WERI-Rb-1 (cell line): ENCODE measurements at places on chromosomes 16 and 17.

DNA sequence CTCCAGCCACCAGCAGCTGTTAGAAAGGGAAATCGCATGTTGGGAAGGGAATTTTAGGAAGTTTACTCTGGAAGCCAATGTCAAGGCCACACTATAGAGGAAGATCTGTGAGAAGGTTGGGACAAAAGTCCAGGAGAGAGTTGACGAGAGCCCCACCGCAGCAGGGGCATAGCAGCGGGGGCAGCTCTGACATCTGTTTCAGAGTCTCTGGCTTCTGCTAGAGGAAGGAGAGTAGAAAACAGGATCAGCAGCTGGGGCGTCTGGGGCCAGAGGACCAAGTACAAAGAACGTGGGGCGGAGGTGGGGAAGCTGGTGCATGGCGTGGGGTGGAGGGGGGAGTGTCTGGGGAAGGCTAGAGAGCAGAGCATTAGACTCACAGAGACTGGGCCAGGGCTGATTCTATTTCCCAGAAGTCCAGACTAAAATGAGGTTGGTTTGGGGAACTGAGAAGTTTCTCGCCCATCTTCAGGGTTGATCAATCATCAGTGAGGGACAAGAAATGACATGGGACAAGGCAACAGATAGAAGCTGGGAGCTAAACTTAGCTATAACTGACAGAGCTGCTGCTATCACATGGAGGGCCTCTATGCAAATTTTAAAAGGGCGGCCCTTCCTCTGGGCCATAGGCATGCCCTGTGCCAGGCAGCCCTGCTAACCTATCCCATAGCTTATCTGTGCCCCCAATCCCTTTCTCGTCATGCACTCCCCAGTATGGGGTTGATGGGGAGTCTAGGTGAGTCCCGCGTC lies 1.2 kb downstream of the RABEP2 start:
- DNase-seq, result peak; percentile 53

GRCh38 chr16:71407731-71408130 lies 34.1 kb downstream of the TLE7 start:
- DNase-seq, result no peak

GRCh38 chr17:6502142-6502541 lies 54.2 kb downstream of the PITPNM3 start:
- no peak for DNase-seq

DNA sequence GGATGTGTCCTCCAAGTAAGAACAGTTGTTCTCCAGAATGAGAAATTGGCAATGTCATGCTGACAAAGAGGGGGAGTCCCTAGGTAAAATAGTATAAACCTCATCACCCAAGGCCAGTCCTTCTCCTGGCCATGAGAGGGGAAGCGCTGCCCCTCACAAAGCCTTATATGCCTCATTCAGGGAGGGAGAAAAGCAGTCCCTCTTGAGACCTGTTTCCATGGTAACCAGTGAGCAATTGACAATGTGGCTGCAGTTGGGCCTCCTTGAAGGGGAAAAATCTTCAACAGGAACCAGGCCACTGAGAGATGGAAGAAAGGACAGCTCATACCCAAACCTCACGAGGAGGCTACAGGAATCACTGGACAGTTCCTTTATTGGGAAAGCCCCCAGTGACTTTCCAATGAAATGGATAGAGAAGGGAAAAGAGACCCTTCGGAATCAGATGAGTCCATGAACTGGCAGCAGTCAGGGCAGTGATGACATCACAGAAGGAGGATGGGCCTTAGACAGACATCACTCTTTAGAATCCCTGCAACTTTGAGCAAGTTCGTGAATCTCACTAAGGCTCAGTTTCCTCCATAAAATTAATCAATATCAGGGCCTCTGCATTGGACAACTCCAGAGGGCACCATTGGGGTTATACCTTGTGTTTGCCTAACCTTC lies 275.7 kb downstream of the TOX3 start:
- no peak for DNase-seq

GRCh38 chr17:64406321-64407200 lies 15.9 kb upstream of the PECAM1 start:
- DNase-seq, result no peak

DNA sequence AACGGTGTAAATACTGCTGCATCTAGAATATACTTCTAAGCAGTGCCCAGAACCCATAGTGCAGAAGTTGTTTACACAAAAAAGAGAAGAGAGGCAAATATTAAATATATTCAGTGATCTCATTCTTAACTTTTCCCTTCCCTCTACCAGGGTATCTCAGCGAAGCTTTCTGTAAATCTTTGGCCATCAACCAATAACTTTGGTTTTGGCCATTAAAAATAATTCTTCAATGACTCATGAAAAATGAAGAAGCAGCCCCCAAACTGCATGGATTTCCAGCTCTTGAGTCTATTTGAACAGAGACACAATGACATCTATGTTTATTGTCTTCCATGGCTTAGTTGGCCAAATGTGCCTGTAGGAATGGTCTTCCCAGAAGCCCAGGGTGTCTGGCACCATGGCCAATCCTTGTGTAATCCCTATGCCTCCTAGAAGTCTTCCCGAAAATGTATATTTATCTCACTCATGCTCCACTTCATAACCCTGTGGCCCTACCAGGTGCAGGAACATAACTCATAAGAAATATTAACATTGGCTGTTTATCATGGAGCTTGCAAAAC lies 646.6 kb downstream of the TOX3 start:
- no peak for DNase-seq

GRCh38 chr17:10198509-10199249 lies at the start of gene GAS7:
GAS7 (minus strand) TSS chr17:10198606.
- peak; percentile 68 for DNase-seq

DNA sequence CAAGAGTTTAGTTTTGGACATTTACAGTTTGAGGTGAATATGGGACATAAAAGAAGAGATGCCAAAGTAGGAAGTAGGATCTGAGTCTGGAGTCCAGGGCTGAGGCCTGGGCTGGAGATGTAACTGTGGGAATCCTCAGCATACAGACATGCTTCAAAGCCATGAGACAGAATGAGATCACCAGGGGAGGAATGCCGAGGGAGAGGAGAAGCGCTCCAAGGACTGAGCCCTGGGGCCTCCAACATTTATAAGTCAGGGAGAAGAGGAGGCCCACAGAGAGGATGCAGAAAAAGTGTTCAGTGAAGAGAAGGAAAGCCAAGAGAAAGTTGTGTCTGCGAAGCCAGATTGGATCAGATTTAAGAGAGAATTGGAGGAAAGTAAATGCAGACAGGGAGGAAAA lies 277.5 kb upstream of the MYOCD start:
- no peak for DNase-seq

DNA sequence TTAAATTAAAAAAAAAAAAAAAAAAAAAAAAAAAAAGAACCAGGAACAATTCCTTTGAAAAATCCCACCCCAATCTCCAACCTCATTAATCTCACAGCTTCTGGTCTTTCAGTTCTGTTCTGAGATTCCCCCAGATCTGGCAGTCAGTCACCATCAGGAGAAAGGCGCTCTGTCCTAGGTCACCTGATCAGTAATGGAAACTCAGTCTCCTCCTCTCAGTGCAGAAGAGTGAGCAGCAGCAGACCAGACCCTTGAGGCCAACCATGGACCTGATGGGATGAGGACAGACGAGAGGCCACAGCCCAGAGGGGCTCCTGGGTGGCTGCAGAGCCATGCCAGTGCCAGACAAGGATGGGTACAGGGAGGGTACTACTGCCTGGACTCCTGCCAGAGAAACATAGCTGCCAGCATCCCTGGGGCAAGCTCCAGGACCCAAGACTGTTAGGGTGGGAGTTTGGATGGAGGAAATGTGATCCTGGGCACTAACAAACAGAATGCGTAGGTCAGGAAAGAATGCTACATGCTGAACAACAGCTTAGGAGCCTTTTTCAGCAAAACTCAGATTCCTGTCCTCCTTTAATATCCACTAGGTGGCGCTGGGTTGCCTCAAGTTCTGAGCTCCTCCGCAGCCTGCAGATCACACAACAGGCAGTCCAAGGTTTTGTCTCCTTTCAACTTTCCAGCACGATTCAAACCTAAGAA lies 28.7 kb downstream of the MPG start:
- DNase-seq, result peak; percentile 55

DNA sequence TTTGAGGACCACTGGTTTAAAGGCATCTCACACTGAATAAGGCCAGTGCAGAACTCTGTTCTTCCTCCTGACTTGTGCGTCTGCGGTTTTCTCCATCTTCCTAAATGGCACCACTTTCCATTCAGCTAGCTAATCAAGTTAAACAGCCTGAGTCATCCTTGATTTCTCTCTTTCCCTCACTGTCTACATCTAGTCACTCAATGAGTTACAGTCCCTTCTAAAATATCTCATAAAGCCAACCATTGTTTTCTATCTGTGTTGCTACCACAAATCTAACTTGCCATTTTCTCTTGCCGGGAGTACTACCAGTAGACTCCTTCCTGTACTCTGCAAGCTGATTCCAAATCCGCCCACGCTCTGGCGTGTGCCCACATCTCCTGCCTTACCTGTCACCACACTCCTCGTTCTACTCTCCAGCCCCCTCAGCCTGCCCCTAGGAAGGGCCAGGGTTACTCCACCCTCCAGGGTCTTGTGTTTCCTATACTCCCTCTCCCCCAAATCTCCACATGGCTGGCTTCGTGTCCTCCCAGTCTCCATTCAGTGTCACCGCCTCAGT lies 324.5 kb downstream of the SNX29 start:
- DNase-seq, result no peak

- no peak for DNase-seq
Observed at GRCh38 chr17:35498448-35499178, 38.9 kb downstream of the SLFN12L start.

DNA sequence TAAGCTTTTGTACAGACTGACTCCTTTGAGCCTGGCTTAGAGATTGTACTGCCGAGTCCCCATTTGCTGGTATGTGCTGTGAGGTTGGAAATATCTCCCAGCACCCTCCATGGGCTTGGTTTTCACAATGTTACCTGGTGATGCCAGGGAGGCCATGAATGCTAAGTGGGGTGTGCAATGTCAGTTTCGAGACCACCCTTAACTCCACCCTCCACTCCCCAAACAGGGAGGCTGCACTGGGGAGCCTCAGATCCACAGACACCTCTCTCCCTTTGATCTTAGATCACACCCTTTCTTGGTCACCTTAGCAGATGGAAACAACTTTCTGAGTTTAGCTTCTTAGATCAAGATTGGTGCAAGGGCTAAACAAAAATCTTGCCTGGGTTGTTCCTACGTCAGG lies 28.6 kb upstream of the PIK3R6 start:
- DNase-seq, result no peak

GRCh38 chr17:78974635-78975591 lies 4.8 kb downstream of the LGALS3BP start:
- DNase-seq, result peak; percentile 99

- peak; percentile 24 for DNase-seq
Observed at GRCh38 chr16:86988920-86989696, 328.1 kb downstream of the C16orf95 start.

GRCh38 chr17:82639628-82640027 lies 8.6 kb downstream of the WDR45B start:
- no peak for DNase-seq
